PC-3 (cell line): ENCODE measurements at places on chromosomes 6 and 20. TPM values are rescaled to one million over a fixed set of nuclear protein-coding genes. Genes with fewer than 3 reads are reported as not detected.

DNA sequence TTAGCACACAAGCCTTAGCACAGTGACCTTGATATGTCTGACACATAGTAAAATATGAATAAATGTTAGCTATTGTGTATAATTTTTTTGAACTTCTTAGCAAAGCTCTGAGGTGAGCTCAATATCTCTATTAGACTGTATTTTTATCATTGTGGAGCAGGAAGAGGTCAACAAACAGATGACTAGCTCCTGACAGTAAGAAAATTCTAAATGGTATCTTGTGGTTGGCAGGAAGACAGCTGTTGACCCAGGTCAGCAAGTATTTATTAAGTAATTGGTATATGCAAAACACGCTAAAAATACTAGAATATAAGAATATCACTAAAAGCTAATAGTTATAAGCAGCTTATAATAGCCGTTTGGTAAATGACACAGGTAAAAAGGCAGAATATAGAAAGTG lies 77.5 kb upstream of the MARCKS start:
- DNase-seq = no peak

DNA sequence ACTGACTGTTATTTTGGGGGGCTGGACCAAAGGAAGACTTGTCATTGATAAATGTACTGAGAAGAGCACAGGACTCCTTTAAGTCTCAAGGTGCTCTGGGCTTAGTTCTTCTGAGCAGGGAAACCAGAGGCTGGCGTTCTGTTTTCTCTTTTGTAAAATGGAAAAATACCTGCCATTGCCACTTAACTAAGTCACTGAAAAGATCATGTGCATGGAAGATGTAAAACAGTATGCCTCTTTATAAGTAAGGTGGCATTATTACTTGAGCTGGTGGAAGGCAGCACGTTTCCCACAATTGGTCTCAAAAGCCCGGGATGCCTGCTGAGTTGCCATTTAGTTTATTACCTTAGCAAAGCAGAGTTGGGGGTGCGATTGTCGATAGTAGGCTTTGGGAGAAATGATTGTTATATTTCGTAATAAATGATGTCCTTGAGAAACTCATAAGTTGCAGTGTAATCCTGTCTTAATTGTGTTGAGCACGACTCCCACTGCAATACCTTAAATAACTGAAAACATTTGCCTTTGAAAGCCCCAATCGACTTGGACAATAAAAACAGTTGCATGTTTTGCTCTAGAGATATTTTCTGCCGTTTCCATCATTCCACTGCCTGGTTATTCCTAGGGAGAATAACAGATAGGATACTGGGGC lies 3.6 kb downstream of the JARID2 start:
- DNase-seq = no peak

- peak; percentile 15 for DNase-seq
Measured at GRCh38 chr6:1110164-1110563, 201.7 kb upstream of the FOXQ1 start.

DNA sequence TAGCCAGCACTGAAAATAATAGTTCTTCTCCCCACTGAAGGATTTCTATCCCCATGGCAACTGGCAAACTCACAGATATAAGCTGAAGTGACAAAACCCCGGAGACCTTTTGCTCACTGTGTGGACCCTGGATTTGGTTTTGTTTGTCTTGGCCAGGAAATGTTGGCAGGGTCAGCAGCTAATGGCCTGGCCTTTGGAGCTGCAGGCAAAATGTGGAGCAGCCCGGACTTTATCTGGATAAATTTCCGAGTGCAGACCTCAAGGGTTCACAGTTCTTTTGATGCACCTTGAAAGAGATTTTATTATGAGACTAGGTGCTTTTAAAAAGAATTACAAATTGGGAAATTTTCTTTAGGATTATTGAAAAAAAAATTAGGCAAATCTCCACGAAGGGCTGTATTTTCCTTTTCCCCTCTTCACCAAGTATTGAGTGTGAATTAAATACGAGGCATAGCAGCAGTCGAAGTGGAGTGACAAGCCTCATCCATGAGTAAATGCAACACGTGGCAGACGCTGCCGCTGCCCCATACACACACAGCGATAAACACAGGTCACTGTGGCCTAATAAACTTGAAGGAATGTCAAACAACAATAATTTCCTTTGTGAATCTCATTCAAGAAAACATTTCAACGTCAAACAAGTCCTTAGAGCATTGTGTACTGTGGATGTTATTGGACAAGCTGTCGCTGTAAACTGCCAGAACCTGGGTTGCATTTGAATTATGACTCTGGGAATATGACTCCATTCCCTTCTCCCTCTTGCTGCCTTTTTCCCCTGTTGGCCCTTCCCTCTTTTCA lies 35.1 kb upstream of the CCN6 start:
- DNase-seq = peak; percentile 67

- no peak for DNase-seq
Measured at GRCh38 chr6:3277851-3278416, 19.2 kb downstream of the PSMG4 start.

- peak; percentile 9 for DNase-seq
Measured at GRCh38 chr6:38634518-38634917, 5.2 kb downstream of the BTBD9 start.

GRCh38 chr6:142207265-142207877 lies 60.3 kb downstream of the VTA1 start:
- DNase-seq = peak; percentile 69

- DNase-seq = no peak
Measured at GRCh38 chr6:154792325-154792724, 59.1 kb downstream of the SCAF8 start.

Gene LSM2
- 93.7 and 143 TPM in 2 replicates for total RNA-seq
